ENCODE measurements at places on chromosomes 4 and X.

DNA sequence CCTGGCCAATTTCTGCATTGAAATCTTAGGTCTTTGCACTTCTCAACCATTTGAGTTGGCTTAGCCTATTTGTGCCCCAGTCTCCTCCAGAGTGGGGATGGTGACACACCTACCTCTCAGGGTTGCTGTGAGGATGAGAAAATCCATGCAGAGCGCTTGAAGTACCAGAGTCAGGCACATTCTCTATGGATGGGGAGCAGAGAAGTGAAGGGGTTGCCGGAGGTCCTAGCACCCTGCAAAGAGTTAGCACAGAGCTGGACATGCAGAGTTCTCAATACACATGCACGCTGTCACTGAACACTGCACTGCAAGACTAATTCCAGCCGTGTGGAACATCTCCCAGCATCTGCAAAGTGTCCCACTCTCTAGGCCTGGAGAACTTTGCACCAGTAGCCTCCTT is 2.6 kb upstream of the STK32B start:
- H3K4me3 ChIP-seq: no peak overlapping the region
- H3K36me3 ChIP-seq: no peaks in the 10 kb centered on the region
- no peaks in the 10 kb centered on the region for H3K4me1 ChIP-seq
- no peak for DNase-seq

GRCh38 chrX:12657881-12658280 is 133.3 kb upstream of the PRPS2 start:
- no peaks in the 10 kb centered on the region for H3K4me1 ChIP-seq
- no peak for DNase-seq
- H3K4me3 ChIP-seq: no peak overlapping the region
- H3K27ac ChIP-seq: no peak overlapping the region
- H3K27me3 ChIP-seq: no peaks in the 10 kb centered on the region
- H3K36me3 ChIP-seq: no peaks in the 10 kb centered on the region

- no peaks in the 10 kb centered on the region for H3K4me1 ChIP-seq
- no peak overlapping the region for H3K4me3 ChIP-seq
- H3K36me3 ChIP-seq: no peaks in the 10 kb centered on the region
- no peak for DNase-seq
- no peaks in the 10 kb centered on the region for H3K27me3 ChIP-seq
Measured at GRCh38 chr4:73589887-73590801, 30.1 kb downstream of the RASSF6 start.

DNA sequence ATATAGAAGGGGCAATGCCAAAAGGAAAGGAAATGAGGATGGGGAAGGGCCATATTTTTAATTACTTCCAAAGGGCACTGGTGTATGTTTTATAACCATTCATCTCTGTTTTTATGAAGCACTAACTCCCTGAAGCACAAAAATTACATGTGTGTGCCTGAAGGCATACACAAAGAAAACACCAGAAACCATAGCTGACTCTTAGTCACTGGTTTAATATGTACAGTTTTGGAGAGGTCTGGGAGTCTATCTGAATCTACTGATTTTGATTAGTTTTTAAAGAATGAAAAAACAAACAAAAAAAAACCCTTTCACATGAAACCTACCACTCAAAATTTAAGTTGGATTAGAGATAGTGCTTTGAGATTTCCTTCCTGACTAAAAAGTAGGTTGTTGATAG is 438.7 kb downstream of the RPA4 start:
- H3K4me3 ChIP-seq: no peak overlapping the region
- H3K36me3 ChIP-seq: no peaks in the 10 kb centered on the region
- DNase-seq: no peak
- H3K27me3 ChIP-seq: no peaks in the 10 kb centered on the region
- H3K4me1 ChIP-seq: no peaks in the 10 kb centered on the region

DNA sequence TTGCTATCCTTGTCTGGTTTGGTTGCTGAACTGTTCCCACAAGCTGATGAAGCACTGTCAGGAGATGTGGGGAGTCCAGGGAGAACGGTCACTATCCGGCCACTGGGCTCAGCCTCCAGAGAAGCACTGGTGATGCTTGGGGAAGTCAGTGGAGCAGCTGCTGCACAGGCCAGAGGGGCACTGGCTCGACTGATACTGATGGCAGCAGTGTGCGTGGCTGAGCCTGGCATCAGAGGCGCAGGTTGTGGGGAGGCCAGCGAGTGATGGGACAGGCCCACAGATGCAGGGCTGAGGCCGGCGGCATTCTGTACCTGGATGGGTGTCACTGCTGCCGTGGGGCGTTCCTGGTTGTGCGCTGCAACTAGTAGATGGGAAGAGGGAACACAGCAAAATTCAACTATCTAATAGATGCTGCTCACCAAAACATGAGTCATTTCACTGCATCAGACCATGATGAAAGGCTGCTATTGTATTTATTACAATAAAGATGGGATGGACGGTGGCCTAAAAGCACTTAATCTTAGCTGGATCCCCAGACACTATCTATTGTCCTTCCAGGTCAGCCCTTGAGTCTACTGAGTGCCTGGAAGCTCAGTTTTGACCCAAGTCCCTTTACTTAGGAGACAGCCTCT is 106.3 kb upstream of the CBR4 start:
- no peaks in the 10 kb centered on the region for H3K27me3 ChIP-seq
- DNase-seq: no peak
- no peaks in the 10 kb centered on the region for H3K4me1 ChIP-seq
- H3K4me3 ChIP-seq: no peak overlapping the region
